ENCODE measurements at places on chromosomes 4 and X.

DNA sequence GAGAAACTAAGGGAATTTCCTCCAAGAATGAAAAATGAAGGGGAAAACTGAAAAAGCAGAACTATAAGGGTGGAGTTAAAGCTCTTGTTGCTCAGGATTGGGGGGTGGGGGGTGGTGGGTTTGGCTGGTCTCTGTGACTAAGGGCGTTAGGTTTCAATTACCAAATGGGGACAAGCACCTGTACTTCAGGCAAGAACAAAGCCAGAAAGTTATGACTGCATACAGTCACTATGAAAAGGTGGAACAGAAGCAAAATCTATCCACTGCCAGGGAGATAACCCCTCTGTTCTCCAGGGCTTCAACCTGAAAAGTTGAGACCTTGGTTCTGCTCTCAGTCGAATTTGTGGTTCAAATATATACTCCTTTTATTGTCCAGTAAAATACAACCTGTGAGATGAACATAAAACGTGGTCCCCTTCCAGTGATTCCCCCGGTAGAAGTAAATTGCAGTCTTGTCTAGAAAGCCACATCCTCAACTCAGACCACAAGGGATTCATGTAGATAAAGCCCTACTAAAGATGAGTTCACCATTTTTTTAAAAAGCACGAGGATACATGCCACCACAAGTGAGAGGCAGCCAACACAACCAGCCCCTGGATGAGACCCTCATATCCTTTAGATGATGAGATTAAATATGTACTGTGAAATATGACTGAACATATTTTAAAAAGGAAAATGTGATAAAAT is 257.1 kb upstream of the RPS6KA3 start:
- no peak for DNase-seq

GRCh38 chrX:41600291-41600690 is 88.5 kb upstream of the GPR34 start:
- peak; percentile 54 for DNase-seq

- peak; percentile 73 for DNase-seq
Observed at GRCh38 chr4:15753786-15754185, 24.3 kb upstream of the CD38 start.

DNA sequence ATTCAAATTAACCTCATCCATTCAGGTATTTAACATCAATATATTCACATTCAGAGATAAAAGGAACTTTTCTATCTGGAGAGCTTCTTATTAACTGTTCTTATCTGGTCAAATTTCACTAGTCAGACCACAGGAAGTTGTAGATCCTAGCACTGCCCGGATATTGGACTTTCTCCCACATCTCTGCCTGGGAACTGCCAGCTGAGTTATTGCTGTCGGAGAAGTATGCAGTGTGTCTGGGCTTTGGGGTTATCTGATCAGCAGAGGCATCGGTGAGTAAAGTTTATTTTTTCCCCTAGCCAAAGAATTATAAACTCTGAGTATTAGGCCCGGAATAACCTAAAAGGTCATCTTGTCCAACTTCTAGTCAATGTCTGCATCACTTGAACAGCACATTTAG is 45.1 kb downstream of the OR13H1 start:
- DNase-seq, result peak; percentile 92

DNA sequence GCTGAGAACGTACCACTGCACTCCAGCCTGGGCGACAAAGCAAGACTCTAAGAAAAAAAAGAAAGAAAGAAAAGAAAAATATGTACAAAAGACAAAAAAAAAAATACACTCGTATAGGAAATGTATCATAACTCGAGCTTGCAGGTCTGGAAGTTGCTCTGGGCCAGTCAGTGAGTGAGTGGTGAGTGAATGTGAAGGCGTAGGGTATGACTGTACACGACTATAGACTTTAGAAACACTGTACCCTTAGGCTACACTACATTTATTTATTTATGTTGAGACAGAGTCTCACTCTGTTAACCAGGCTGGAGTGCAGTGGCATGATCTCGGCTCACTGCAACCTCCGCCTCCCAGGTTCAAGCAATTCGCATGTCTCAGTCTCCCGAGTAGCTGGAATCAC is 29.4 kb downstream of the EVC2 start:
- DNase-seq, result peak; percentile 7

GRCh38 chrX:134909261-134909660 is 81.5 kb upstream of the SMIM10 start:
- no peak for DNase-seq

GRCh38 chrX:568311-568710 is 62.3 kb upstream of the SHOX start:
- no peak for DNase-seq

GRCh38 chr4:176671532-176671931 is 121.2 kb downstream of the VEGFC start:
- DNase-seq, result no peak

DNA sequence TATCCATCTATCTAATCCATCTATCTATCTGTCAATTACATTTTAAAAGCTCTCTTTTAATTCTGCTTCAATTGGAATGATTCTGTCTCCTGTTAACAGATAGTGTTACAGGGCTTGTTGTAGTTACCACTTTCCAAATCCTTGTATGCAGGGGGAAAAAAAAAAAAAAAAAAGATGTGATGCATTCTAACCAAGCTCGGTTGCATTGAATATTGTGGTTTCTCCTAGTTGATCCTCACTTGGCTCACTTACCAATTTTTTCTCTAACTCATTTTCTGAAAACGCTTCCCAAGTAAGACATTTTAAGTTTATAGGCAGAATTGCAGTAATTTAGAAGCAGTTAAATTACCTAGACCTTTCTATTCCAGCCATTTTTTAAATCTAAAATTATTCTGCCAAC is 327.9 kb upstream of the PITX2 start:
- no peak for DNase-seq

DNA sequence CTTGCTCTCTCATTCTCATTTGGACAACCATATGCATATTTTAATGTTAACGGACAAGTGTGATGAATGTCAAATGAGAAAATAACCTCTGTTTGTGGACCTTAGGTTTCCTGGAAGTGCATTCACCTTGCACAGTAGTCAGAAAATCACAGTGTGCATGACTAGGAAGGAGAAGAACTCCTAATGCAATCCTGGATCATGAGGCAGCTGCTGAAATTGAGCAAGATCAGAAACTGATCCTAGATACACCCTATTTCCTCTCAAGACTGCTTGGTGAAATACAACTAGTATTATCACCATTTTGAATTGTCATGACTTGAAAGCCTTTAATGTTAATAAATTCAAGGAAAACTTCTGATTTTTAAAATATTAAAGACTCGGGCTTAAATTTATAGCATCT is 1148.9 kb downstream of the STIM2 start:
- DNase-seq, result no peak

- no peak for DNase-seq
Observed at GRCh38 chr4:155161357-155161756, 47.1 kb upstream of the NPY2R start.

GRCh38 chr4:158850371-158850770 is 81.5 kb downstream of the FNIP2 start:
- no peak for DNase-seq

DNA sequence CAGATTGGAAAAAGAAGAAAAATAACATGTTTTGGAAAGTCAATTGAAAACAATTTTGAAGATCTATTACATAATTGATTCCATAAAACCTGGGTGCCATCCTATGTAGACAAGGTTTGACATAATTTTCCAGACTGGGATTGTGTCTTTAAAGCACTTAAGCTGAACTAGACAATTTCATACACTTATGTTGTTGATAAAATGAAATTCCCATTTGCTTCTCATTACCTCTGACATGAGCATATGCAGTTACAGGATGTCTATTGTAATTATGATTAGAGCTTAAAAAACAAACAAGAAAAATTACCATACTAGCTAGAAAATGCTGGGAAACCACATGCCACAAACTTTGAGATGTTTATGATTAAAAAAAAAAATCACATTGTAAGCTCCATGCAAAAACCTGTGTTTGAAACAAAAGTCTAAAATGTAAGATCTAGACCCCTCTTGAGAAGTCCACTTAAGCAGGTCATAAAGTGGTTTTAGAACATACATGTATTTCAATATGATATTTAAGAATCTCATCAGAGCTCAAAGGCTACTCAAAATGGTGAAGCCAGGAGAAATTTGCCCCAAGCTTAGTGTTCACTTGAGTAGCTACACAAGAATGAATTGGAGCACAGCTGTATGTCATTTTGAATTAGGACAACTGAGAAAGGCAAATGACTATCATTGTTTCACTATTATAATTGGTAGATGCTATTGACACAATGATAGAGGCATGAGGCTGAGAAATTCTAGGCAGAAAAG is 181.1 kb upstream of the PABPC4L start:
- no peak for DNase-seq

GRCh38 chr4:155854582-155855226 is 11.4 kb downstream of the ASIC5 start:
- peak; percentile 76 for DNase-seq

- peak; percentile 59 for DNase-seq
Observed at GRCh38 chr4:40924096-40924792, 174.5 kb downstream of the NSUN7 start.

- DNase-seq, result no peak
Observed at GRCh38 chr4:183674153-183674552, 15.1 kb downstream of the TRAPPC11 start.

DNA sequence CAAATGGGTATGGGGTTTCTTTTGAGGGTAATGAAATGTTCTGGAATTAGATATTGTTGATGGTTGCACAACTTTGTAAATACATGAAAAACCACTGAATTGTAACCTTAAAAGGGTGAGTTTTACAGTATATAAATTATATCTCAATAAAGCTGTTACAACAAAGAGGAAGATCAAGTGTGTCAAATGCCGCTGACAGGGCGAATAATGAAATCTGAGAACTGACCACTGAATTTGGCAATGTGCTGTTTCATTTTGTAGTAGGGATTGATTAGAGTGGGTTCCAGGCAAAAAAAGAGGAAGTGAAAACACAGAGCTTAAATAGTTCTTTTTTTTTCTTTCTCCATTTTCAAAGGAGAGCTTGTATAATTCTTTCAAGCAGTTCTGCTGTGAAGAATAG is 161.1 kb upstream of the NAP1L5 start:
- DNase-seq, result no peak

DNA sequence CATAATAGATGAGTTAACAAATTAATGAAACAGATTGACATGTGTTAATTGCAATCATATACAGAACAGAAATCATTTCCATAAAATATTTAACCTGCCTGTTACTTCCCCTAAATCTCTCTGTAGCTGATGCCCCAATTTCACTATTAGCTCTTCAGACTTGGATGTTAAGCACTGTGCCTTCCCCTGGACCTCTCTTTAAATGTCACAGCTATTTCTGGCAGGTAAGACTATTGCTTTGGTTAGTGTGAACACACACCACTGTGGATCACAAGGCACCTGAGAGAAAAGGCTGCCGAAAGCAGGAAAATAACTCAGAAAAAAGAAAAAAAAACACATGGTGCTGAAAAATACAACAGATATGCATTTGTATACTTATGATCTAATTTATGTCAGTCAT is 91.3 kb downstream of the SNCA start:
- DNase-seq, result no peak

DNA sequence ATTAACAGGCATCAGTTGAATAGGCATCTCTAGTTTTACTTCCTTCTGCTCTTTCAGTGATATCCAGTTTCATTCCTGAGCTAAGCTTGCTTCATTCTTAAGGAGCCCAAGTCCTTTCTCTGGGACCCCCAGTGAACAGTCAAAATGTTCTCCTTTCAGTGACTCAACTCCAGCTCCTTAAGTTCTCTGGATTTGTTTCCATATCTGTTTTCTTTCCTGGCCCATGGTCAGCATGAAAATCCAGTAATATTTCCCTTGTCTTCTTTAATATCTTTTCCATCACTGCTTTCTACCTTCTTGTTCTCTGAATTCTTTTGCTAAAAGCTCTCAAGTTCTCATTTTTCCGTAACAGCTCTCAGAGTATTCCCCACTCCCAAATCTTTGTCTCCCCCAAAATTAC is 25.5 kb downstream of the ADGRL3 start:
- DNase-seq, result no peak

DNA sequence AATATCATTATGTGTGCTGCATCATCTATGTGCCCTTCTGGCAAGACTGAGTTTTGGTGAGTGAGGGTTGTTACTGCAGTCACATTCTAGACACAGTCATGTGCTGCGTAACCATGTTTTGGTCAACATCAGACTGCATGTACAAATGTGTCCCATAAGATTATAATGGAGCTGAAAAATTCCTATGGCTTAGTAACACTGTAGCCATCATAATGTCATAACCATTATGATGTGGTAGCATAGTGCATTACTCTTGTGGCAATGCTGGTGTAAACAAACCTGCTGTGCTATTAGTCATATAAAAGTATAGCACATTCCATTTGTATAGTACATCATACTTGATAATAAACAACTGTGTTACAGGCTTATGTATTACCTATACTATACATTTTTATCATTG is 198.1 kb upstream of the NUDT6 start:
- peak; percentile 32 for DNase-seq

DNA sequence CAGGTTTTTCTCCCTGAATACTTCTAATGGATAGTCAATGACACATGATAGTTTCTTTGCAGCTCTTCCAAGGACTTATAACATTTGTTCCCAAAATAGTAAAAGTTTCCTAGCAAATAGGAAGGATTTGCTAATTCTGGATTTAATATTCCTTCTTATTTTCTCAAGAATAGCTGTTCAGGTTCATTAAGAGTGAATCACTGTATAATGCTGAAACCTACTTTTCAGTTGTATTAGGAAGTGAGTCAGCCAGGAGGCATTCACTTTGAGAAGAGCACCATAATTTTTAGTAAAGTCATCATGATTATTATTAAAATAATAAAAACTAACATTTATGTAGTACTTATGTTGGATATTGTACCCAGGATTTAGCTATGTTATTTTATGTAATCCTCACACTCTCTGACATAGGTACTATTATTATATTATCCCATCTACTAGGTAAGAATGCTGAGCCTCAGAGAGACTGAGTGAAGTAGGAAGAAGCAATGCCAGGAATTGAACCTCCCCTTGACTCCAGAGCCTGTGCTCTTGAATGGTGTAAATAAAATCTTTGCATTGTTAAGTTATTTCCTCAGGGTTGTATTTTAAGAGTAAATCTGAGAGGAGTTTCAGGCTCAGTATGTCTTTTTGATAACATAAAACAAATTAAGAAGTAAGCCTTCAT is 114.8 kb downstream of the REELD1 start:
- peak; percentile 72 for DNase-seq

DNA sequence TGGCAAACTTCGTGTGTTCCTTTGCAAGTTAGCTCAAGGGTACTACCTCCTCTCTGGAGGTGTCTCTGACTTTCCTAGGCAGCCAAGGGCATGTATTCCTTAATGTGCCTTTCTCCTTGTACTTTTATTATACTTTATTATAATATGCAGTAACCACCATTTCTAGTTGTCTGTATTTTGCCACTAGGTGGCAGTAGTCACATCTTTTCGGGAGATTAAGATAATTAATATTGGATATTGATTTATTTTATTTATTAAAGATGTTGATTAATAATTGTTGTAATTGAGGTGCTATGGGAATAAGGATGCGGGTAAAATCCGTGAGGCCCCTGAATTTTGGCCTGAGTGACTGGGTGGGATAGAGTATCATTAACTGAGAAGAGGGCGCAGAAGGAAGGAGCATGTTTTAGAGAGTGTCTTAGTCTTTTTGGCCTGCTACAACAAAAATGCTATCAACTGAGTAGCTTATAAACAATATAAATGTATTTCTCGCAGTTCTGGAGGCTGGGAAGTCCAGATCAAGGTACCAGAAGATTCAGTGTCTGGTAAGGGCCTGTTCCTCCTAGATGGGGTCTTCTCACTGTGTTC is 153.3 kb downstream of the TMEM164 start:
- no peak for DNase-seq
